ENCODE measurements at places on chromosomes 12 and 14. TPM values are rescaled to one million over a fixed set of nuclear protein-coding genes. Genes with fewer than 3 reads are reported as not detected.

The DIO3 gene
- total RNA-seq, result 0.34 TPM

The GDF11 gene
- 5.3 TPM for total RNA-seq

The FGF6 gene
- not detected for total RNA-seq

The SGPP1 gene
- total RNA-seq, result 17.7 TPM

The NDRG2 gene
- 18.9 TPM for total RNA-seq

The LMNTD1 gene
- total RNA-seq, result not detected

The RNASE3 gene
- not detected for total RNA-seq

The CABP1 gene
- total RNA-seq, result 0.84 TPM

Measured in HCT116 (cell line).